Nucleus accumbens (tissue), 56 donors: ENCODE measurements at places on chromosomes 5 and 9.

DNA sequence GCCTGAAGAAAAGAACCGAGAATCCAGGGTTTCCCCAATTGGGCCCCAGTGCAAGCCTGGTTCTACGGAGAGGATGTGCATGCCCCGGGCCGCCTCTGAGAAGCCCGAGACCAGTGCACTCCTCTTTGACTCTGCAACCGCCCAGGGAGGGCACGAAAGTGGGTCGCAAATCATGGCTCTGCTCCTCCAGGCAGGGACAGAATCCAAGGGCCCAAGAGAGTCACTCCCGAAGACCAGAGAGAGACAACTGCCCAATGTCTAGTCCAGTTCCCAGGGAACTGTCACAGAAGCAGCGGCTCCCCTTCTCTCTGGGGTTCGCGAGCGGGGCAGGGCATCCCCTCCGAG lies 107.8 kb downstream of the PSD2 start:
- peak; percentile 44 for DNase-seq

- DNase-seq = no peak
Measured at GRCh38 chr5:61784341-61784740, 452.3 kb downstream of the ZSWIM6 start.

DNA sequence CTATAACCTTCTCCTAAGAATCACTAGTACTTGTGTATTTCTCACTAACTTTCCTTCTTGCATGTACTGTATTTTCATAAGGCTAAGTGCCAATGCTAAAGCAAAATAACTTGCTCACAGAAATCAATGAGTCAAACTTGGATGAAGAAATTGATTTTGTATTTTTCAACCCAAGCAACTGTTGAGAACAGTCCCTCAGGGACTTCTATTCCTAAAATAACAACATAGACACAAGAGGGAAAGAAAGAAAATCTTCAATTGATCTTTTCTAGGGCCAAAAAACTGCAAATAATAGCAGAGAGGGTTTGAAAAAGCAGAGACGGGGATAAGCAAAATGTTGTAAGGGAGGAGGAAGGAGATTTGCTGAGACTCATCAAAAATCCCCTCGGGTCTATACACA lies 69.8 kb downstream of the HABP4 start:
- no peak for DNase-seq

- DNase-seq = no peak
Measured at GRCh38 chr5:86442036-86442745, 175.6 kb upstream of the COX7C start.

DNA sequence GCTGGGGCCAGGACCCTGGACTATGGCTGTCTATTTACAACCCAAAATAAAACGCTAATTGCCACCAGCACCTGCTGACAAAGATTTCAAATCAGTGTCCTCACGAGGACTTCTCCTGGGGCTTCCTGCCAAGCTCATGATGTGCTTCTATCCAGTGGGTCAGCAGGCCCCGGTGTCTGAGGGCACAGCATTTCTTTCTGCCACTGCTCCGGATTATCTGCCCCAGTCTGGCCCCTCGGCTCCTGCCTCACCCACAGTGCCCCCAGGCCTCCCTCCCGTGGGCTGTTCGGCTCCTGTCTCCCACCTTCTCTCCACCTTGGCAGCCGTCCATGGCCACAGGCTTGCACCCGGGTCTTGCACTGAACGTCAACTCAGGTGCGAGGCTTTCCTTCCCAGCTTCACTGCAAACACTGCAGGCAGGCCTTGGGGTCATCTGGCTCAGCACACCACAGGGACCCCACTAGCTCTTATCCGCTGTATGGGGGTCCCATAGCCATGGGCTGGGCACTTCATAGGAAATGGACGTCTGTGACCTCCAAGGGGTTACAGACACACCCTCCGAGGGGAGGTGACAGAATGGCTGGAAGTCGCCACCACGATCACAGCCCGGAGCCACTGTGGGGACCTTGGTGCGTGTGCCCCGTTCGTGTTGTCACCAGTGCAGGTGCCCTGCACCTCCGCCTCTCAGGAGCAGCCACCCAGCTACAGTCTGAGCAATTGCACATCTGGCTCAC lies 43.8 kb upstream of the FCN1 start:
- no peak for DNase-seq

DNA sequence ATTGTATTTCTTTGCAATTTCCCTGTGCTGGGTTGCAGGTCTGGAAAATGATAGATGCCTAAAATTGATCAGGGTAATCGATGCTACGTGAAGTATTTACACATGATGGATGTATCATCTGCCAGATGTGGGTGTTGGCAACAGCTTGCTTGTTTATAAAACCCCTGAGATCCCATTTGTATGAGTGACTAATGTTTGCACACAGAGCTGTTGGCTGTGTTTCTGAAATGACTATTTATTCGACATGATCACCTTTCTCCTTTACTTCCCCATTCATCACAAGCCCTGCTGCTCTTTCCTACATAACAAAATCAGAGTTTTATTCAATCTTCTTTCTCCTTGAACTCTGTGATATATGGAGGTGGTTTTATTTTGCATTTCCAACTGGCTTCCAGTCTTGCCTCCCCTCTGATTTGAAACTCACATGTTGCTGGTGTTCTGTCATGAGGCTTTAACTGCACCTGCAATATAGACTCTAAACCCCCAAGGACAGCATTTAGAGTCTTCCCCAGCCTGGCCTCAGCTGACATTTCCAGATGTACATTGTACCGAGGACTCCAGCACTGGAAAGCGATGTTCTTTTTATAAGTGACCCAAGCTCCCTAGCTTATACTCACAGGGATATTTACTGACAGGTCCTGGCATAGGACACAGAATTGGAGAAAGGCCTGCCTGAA lies 50.7 kb upstream of the SHB start:
- no peak for DNase-seq

GRCh38 chr5:143234162-143234842 lies 169.2 kb downstream of the NR3C1 start:
- no peak for DNase-seq

- no peak for DNase-seq
Measured at GRCh38 chr5:140258016-140258415, 44.9 kb downstream of the PFDN1 start.

DNA sequence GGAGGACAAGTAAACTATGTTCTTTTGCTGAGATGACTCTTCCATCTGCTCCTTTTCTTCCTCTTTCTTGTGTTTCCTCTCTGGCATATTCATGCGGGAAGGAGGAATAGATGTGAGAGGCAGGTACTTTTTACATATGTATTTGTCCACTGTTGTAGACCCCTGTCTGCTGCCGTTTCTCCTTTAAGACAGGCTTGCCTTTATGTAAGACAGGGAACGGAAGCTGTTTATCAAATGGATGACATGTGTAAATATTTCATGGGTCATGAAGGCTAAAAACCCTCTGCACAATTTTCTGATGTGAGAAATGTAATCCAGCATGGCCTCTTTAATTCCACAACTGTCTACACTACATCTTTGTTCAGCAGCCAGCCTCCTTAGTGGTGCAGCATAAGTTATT lies 1525.5 kb upstream of the NUDT12 start:
- DNase-seq = no peak

GRCh38 chr9:95574176-95574575 lies 57.4 kb upstream of the PTCH1 start:
- DNase-seq = no peak
